Stimulated activated CD4-positive, alpha-beta T cell treated with anti-CD3 and anti-CD28 coated beads, Interleukin-1b, Interleukin-23, amount 100 ng/mL, for 48 hours (primary cell): ENCODE measurements at places on chromosomes 11 and 22.
A peak's percentile ranks its signal among the peaks of the same experiment; 100 is the strongest.

DNA sequence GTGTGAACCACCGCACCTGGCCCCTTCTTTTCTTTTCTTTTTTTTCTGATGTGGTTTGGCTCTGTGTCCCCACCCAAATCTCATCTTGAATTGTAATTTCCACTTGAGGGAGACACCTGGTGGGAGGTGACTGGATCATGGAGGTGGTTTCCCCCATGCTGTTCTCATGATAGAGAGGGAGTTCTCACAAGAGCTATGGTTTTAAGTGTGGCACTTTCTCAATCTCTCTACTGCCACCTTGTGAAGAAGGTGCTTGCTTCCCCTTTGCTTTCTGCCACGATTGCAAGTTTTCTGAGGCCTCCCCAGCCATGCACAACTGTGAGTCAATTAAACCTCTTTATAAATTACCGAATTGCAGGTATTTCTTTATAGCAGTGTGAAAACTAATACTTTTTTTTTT, 4.9 kb upstream of the TCN2 start:
- peak; percentile 13 for DNase-seq

DNA sequence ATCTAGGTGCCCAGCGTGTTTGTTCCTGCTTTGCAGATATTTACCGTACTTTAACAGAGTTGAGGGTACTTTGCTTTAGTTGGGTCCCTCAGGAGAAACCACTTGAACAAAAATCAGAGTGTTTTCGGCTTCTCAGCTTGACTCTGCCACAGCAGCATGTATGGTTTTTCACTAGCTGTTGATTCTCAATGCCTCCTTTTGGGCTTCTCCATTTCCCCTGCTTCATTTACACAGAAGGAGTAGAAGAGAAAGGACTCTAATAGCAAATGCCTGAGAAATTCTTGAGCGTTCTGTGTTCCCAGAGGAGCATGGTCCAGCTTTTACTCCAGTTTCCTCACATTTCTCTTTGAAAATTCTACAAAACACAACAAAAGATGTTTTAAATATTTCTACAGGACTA, 252.1 kb upstream of the CCDC179 start:
- no peak for DNase-seq

GRCh38 chr11:47179655-47179991, 2.9 kb upstream of the ARFGAP2 start:
- peak; percentile 60 for DNase-seq

DNA sequence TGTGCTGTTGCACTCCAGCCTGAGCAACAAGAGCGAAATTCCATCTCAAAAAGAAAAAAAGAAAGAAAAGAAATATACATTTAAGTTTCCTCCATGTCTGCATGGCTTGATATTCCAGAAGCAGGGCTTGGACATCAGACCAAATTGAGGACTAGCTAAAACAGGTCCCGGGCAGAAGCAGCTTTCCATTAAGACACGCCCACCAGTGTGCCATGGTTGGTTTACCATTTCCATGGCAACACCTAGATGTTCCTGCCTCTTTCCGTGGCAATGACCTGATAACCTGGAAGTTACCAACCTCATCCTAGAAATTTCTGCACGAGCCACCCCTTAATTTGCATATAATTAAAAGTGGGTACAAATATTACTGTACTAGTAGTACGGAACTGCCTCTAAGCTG, 111.3 kb downstream of the NAT10 start:
- DNase-seq: no peak

DNA sequence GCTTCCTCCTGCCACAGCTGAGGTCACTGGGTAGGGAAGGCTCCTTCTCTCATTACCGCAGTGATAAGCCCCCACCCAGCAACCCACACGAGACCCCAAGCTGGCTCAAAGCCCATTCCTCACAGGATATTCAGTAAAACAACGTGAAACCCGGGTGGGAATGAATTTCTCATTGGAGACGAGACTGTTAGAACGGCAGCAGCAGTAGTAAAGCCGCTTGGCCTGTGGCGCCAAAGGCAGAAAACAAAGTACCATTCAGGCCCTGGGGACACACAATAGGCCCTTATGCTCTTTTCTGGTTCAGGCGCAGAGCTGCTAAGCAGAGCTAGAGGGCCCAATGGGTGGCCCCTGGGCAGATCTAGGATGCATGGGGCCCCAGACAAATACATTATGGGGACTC, 45.3 kb downstream of the PC start:
- no peak for DNase-seq

GRCh38 chr22:42317691-42318547, 47.5 kb upstream of the TCF20 start:
- DNase-seq: no peak

- no peak for DNase-seq
Observed at GRCh38 chr22:38042488-38042790, 14.8 kb upstream of the PICK1 start.

GRCh38 chr11:65182258-65183170, 786 bp downstream of the CAPN1 start:
- no peak for DNase-seq

DNA sequence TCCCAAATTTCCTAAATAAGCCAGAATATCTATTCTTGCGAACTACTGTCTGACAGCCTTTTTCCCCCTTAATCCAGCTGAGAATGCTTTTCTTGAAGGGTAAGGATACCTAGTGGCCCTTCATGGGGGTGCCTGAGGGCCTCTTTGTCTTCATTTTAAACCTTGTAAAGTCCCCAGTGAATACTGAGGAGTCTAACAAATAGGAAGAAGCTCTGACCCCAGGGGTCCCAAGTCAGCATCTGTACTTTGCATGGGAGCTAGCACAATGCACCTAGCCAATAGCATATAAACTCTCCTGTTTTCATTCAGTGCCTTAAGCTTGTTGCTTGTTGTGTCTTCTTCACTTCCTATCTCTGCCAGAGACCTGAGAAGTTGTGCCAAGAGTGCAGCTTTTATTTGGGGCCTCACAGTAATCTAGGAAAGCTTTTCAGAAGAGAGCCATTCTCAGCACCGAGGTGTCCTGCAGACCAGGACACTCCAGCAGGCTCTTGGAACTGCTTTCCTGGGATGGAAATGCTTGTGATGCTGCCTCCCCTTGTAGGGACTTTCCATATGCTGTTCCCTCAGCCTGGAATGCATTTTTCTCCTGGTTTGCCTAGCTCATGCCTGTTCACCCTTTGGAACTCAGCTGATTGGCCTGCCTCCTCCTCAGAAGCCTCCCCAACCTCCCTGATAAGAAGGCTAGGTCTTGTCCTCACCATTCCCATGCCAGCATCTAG, 37.2 kb downstream of the BMAL1 start:
- DNase-seq: no peak

- no peak for DNase-seq
Observed at GRCh38 chr11:119918347-119918746, 189.3 kb upstream of the NECTIN1 start.

- DNase-seq: no peak
Observed at GRCh38 chr11:66867425-66868040, 10.7 kb downstream of the LRFN4 start.

GRCh38 chr11:13448876-13449275, 14.1 kb downstream of the BTBD10 start:
- DNase-seq: no peak

DNA sequence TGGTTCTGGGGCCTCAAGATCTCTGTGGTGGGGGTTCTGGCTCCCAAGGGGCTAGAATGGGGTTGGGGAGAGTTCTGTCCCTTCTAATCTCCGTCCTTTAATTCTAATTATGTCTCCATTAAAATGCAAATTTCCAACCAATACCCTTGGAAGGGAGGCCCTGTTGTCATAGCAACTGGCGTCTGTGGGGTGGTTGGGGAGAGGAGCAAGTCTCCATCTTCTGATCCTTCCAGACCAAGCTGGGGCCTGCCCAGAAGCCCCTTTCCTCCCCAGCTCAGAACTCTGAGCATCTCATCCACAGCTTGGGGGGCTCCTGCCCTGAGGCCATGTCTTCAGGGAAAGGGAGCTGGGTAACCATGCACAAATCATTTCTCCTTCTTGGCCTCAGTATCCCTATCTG, 5.4 kb upstream of the RPS19BP1 start:
- no peak for DNase-seq

DNA sequence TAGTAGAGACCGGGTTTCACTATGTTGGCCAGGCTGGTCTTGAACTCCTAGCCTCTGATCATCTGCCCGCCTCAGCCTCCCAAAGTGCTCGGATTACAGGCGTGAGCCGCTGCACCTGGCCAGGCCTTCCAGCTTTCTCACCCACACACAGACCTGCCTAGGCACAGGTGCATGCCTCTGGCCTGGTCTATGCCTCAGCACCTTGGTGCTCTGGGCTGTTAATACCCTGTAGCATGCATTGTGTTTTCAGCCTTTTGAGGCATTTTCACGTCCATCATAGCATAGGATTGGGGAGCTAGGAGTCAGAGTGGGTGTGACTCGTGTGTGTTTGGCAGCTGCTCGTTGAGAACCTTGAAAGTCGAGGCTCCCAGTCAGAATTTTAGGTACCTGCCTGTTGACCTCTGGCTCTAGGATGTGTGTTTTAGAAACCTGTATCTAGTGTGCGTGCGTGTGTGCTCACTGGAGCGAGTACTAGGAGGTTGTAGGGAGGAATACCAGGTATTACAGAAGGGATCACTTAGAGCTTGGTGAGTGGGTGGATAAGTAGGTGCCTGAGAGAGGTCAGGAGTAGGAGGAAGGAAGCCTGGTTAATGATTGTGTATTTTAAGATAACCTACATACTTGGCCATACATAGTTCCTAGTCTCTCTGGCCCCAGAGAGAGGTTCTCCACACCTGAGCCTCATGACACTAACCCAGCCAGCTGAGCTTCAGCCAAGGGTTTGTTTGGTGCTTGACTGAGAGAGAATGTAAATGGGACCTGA, 20.0 kb downstream of the CRKL start:
- DNase-seq: no peak
